CD4-positive, alpha-beta T cell treated with Interleukin-6 at 100 ng/mL for 8 hours (primary cell): ENCODE measurements at places on chromosomes 2 and 18.
A peak's percentile ranks its signal among the peaks of the same experiment; 100 is the strongest.

GRCh38 chr18:55777666-55778304 lies 189.8 kb upstream of the TCF4 start:
- no peak for DNase-seq

DNA sequence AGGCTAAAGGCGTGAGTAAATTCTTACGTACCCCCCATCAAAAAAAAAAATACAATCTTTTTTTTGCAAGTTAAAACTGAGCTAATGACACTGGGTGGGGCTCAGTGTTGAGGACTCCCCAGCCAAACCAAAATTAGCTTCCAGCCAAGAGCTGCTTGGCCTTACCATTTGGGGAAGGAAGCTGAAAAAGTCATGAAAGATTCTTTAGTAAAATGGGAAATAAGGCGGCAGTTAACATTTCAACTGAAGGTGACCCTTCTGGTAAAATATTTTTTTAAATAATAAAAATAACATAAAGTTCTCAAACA lies 16.4 kb downstream of the SMAD7 start:
- DNase-seq, result no peak

- no peak for DNase-seq
Observed at GRCh38 chr2:9594366-9595054, 36.3 kb downstream of the YWHAQ start.

DNA sequence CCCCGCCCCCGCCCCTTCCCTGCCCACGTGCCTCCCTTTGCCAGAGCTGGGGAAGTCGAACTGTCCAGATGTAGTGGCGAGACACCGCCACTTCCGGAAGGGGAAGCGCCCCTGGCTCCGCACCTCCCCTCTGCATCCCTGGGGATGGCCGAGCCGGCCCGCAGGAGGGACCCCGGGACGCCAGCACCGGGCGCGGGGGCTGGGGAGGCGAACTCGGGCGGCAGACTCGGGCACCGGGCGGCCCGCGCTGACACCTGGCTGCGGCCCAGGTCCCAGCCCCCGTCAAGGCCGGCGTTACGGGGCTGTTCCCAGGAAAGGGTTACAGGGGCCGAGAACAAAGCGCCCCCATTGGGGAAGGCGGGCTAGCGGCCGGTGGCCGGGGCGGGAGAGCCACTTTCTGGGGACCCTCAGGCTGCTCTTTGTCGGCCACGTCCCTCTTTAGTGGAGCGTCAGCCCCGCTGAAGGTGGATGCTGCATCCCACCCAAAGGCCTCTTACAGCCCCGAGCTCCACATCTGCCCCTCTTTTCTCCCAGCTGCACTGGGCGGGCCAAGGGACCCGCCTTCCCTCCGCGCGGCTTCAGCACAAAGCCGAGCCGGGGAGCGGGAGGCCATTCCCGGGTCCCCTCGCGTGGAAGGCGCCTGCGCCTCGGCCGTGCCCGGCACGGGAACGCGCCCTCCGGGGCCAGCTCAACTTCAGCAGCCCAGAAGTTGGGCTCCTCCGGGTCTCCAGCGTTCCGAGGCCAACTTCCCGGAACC lies 1.3 kb downstream of the SDC1 start:
- no peak for DNase-seq

DNA sequence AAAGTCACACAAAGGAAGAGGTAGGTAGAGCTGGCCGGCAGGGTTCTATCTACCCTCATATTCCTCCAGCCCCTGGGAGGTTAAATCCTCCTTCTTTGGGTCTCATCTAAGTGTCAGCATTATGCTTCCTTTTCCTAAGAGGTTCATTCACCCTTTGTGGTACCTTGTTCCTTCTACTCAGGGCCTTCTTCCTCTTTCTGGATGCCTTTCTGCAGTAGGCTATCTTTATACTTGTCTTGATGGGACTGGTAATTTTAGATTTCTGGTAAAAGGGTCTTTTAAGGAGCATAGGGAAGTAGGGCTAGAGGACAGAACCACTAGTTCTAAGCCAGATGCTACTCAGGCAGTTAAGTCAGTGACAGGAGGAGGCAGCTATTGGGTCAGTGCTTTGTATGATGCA lies 13.7 kb upstream of the TNP1 start:
- DNase-seq, result no peak

DNA sequence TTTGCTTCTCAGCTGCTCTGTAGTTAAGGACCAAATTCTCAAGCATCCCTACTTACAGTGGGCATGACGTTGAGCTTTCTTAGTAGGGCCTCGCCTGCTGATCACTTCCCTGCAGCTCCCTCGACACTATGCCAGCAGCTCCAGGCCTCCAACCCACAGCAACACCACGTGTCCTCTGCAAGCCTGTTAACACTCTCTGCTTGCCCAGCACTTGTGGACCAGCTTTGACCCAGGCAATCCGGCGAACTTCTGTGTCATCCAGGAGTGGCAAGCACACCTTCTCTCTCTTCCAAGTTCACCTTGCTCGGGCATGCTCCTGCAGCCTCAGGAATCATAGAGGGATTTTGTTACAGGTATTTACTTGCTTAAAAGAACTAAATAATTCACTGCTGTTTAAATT lies 138.6 kb upstream of the FHL2 start:
- no peak for DNase-seq

- no peak for DNase-seq
Observed at GRCh38 chr18:36623681-36624190, 205.1 kb downstream of the TPGS2 start.

DNA sequence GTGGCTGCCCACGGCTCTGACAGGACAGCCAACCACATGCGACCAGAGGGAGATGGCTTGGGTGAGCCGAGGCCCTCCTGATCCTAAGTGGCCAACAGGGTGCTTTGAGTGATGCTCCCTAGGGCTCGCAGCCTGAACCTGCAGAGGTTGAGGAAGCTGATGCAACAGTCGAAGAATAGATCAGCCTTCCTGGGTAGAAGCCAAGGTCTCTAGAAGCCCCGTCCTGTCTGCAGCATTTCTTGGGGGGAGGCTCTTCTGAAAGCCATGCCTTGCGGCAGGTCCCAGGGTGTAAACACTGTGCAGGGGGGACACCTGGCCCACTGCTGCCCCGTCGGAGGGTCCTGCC lies 136.4 kb downstream of the HDAC4 start:
- peak; percentile 45 for DNase-seq

DNA sequence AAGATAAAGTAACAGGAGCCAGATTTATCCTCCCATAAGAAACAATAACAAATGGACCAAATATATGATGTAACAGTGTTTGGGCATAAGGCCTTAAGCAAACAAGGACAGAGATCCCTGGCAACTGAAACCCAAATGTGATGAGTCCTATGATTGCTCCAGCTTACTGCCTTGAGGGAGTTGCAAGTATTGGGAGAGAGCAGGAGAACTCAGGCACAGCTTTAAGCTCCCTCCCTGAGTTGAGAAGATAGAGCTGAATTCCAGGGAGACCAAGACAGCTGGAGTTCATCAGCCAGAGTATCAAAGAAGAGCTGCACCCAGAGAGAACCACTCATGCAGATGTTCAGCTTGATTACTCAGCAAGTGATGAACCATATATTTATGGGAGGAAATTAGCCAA lies 814.5 kb upstream of the RAB6C start:
- no peak for DNase-seq
